ENCODE measurements at places on chromosomes 1 and 21.

GRCh38 chr1:53992085-53992874, 25.7 kb downstream of the LDLRAD1 start:
- DNase-seq, result no peak

DNA sequence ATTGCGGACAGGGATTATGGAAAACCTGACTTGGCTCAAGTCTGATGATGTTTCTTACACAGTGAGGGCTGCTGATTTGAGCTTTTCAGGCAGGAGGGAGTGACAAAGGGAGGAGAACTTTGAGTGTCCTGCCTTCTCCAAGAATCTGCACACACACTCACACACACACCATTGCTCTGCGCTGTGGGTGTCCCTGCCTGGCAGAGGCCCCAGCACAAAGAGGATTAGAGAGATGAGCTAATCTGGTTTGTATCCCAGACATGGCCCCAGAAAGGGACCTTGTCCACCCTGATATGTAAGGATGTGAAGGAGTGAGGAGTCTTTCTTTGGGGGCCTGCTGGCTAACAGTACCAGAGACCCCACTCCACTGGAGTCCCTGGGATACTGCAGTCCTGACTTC, 5.9 kb upstream of the WNT2B start:
- no peak for DNase-seq

- no peak for DNase-seq
Observed at GRCh38 chr1:180927841-180928240, 15.1 kb downstream of the KIAA1614 start.

DNA sequence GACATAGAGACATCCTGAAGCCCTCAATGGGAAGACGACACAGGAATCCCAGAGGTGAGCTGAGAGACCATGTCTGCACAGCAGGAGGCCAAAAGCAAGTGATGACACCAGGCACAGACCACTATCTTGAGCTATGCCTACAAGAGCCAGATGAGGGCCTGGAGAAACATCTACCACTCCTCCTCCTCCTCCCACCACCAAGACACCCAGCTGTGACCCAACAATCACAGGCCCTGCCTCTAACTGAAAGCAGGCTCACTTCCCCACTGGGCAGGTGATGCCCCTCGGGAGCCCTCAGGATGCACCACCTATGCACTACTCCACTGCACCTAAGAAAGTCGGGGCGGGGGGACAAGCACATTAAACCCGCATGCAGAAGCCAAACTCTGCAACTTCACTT, 16.5 kb downstream of the TADA1 start:
- no peak for DNase-seq

- DNase-seq, result no peak
Observed at GRCh38 chr1:227952374-227953021, 4.8 kb upstream of the WNT9A start.

DNA sequence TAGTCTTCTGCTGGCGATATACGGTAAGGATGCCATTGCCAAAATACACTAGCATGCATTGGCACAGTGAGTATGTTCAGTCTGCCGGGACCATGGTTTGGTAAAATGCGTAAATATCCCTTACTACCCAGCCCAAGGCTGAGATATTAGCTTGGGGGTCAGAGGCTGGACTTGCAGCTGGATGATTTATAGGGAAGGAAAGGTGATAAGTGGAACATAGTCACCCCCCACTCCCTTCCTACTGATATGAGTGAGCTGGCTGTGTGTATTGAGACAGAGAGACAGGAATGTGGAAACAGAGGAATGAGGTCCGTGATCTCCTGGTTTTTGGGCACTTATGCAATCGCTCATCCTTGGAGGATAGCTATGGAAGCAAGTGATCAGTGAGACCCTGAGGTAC, 642.8 kb downstream of the KCNT2 start:
- DNase-seq, result no peak
